ENCODE measurements at places on chromosomes 3 and 15.

GRCh38 chr3:81268526-81268925 is 492.9 kb downstream of the GBE1 start:
- no peak for DNase-seq

DNA sequence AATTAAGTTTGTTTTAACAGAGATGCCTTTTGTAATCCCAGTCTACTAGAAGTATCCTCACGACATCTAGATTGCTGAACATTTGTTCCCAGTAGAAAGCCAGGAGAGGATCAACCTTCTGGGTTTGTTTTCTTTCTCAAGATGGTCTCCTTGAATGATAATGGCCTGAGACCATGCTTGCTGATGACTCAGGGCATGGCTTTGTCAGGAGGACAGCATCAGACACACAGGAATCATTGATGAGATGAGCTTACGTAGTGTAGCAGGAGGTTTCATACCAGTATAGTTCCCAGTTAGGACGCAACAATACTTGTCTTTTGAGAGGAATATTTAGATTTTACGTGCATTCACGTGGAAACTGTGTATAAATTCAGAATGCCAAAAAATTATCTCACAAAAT is 38.6 kb downstream of the ATP1B3 start:
- no peak for DNase-seq

DNA sequence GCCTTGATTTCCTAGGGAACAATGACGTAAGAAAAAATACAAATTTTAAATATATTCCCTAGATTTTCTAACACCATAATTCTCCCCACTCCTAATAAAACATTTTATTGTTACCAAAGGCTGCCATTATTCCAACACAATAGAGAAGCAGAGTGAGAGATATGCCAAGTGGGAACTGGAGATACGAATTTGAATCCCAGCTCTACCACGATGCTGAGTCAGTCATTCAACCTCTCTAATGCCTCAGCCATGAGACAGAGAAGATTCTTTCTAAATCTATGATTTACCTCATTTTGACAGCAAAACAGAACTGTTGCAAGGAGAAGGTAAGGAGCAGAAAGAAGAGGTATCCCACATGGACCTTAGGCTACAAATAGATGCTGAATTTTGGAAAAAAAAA is 112.5 kb downstream of the IGF2BP2 start:
- DNase-seq = no peak

- no peak for DNase-seq
Observed at GRCh38 chr3:11536132-11536935, 107.4 kb downstream of the VGLL4 start.

- no peak for DNase-seq
Observed at GRCh38 chr3:151584566-151584965, 123.7 kb upstream of the IGSF10 start.

- no peak for DNase-seq
Observed at GRCh38 chr3:55621648-55622047, 134.5 kb upstream of the WNT5A start.

DNA sequence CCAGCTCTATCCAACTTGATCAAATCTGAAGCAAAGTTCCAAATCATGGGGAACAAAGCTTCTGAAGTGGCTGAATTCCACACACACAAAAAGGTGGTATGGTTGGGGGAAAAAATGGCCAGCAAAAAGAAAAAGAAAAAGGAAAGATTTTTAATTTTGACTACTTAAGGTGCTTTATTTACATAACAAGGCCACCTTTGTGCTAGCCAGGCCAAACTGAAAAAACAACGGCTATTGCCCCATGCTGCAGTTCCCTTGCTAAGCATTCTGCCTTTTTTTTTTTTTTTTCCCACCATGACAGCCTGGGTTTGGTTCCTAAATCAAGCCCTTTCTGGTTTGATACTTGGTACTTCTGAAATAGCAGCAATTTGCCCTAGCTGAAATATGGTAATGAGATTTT is 66.5 kb upstream of the DAZL start:
- DNase-seq = no peak

- DNase-seq = no peak
Observed at GRCh38 chr3:170914690-170915089, 6.3 kb upstream of the EIF5A2 start.

DNA sequence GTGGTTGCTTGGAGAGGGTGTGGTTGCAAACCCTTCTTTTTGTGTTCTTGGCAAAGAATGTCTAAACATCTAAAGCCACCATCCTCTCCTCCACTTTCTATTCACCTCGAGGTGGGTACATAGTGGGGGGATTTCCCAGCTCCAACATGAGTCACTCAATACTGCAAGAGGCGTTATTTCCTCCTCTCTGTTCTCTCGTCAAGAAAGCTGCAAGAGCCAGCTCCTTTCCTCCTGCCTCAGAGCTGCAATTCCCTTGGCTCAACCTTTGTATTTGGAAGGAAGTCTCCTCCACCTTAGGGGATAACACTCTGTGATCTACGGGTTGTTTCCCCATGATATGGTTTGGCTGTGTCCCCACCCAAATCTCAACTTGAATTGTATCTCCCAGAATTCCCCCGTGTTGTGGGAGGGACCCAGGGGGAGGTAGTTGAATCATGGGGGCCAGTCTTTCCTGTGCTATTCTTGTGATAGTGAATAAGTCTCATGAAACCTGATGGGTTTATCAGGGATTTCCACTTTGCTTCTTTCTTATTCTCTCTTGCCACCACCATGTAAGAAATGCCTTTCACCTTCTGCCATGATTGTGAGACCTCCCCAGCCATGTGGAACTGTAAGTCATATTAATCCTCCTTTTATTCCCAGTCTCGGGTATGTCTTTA is 138.4 kb downstream of the PLCL2 start:
- DNase-seq = no peak

GRCh38 chr15:31732726-31733125 is 297.6 kb upstream of the CHRNA7 start:
- DNase-seq = no peak

GRCh38 chr3:177615015-177615414 is 417.7 kb upstream of the TBL1XR1 start:
- DNase-seq = peak; percentile 54

DNA sequence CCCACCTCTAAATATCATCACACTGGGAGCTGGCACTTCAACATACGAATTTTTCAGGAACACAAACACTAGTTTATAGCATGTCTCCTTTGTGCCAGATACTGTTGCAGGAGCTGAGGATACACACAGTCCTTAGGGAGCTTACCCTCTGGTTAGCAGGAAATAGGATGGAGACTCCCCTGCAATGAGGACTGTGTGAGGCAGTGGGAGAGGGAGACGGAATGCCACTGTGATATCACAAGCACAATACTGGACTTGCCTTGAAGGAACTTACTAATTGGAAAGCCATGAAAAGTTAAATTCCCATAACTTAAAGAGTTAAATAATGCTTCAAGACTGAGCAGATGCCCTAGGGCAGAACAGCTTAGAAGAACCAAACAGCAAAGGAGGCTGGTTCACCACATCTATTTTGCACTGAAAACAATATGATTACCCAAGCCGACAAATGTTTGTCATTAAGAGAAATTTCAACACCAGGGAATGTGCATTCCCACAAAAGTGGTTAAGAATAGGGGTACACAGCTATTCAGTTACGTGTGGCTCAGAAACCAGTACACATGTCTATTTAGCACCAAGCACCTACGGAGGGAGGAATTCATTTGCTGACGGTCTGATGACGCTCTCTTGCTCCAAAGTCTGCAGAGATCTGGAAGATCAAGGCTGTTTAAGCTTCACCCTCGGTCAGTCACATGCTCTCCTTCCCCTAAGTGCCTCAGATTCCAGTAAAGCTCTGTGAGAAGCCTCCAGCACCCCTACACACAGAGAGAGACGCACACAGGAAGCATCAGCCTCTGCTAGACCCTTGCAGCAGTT is 5.2 kb downstream of the TBC1D2B start:
- peak; percentile 64 for DNase-seq

DNA sequence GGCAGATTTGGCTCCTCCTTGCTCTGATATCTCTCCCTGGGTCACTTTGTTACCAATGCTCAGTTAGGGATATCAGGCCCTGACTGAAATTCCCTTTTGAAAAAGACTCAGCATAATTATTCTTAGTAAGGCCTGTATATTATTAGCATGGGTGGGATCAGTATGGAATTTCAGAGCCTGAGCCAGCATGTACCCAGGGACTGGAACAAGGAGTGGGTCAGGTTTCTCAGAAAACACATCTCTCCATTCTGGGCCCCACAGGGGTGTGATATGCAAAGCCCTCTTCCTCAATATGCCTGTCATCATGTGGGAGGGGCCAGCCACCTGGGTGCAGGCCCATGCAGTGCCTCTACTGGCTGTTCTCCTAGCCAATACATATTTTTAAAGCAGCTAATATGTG is 423.2 kb downstream of the EPHB1 start:
- DNase-seq = no peak

DNA sequence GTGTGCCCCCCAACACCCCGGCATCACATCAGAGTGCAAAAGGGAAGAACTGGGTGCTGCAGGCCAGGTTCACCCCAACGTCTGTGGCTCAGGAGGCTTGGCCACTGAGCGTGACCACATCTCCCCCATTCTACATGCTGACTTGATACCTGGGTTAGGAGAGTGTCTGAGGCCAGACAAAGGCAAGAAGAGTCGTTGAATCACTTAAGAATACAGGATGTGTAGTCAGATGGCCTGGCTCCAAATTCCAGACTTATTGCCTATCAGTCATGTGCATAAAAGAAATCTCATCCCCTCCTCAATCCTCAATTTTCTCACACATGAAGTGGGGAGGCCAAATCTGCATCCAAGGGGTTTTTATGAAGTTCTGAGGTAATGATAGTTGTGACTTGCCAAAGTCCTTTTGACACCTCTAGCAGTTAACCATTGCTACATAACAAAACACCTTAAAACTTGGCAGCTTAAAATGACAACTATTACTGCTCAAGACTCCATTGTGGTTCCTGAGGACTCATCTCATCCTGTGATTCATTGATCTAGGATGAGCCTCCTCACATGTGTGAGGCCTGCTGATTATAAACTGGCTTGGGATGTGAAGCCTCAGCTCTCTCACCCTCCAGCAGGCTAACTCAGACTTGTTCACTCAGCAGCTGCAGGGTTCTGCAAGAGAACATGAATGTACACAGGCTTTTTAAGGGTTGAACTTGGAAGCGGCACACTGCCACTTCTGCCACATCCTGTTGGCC is 138.8 kb upstream of the TLE3 start:
- no peak for DNase-seq

GRCh38 chr3:62211675-62212429 is 161.5 kb downstream of the FEZF2 start:
- no peak for DNase-seq

- DNase-seq = no peak
Observed at GRCh38 chr15:61780278-61780980, 279.8 kb downstream of the VPS13C start.

All from transverse colon (tissue), 4 donors.